GM12864 (cell line): ENCODE measurements at places on chromosomes 1 and 21.

GRCh38 chr1:178310685-178311105 is 186.1 kb downstream of the CLEC20A start:
- DNase-seq = peak; percentile 13

DNA sequence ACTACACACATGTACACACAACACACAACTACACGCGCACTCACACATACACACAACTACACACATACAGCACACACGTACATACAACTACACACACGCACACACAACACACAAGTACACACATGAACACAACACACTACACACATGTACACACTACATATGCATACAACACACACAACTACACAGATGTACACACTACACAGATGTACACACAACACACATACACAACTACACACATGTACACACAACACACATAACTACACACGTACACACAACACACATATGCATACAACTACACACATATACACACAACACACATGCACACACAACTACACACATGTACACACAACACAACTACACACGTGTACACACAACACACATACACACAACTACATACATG is 318.6 kb downstream of the CAMTA1 start:
- DNase-seq = no peak

- no peak for DNase-seq
These were observed 8.4 kb downstream of the IFNAR2 start for GRCh38 chr21:33238146-33238545.

DNA sequence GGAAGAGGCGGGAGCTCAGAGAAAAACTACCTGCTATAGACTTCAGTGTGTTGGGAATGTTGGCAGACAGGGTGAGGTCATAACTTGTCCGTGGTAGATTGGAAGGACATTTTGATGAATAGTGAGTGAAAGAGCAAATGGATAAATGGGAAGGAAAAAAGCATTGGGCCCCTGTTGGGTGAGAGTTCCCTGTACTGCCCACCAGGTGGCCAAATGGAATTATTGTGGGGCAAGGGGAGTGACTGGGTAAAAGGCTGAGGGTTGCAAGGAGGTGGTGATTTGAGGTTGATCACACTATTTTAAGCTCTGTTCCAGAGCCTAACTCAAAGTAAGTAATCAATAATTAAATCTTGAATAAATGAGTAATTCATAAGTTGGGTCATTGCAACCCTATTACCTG is 60.4 kb downstream of the MRPS6 start:
- DNase-seq = no peak

GRCh38 chr1:94416901-94417727 is 1.1 kb upstream of the ABCD3 start:
- DNase-seq = no peak

GRCh38 chr1:115120296-115120695 is 31.0 kb upstream of the TSPAN2 start:
- DNase-seq = no peak

- no peak for DNase-seq
These were observed 40.8 kb downstream of the WNT2B start for GRCh38 chr1:112549590-112549989.

DNA sequence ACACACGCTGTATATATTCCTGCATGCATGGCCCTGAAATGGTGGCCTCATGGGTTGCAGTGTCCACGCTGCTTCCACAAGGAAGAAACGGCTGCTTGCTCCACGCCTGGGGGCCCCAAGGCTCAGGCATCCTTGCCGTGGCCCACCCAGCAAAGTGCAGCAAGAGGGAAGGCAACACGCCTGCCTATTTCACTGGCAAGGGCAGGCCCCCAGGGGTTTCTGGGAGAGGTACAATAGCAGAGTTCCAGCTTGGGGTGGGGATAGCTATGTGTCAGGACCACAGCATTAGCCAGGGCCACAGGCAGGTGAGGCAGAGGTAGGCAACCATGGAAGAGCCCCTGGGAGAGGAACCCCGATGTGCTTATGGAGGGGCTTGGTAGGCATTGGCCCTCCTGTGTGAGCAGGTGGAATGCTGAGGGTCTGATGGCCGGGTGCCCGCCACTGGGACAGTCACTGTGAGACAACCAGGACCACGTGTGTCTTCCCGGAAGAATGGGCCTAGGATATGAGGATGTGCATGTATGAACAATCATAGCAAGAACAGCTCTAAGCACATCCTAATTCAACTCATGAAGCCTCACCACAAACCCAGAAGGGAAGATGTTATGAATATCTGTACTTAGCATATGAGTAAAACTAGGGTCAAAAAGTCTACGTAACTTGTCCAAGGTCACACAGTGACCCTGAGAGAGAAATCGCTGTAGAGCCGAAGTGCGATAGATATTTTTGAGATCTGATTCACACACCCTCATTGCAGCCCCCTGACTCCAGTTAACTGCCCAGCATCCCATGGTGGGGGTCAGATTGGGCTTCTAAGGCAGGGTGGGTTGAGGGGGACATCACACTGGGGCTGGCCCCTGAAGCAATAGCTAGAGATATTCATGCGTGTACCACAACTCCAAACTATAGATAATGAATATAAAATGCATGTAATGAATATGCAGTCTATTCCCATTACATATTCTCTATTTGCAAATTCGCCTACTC is 11.8 kb downstream of the TFF2 start:
- DNase-seq = no peak

DNA sequence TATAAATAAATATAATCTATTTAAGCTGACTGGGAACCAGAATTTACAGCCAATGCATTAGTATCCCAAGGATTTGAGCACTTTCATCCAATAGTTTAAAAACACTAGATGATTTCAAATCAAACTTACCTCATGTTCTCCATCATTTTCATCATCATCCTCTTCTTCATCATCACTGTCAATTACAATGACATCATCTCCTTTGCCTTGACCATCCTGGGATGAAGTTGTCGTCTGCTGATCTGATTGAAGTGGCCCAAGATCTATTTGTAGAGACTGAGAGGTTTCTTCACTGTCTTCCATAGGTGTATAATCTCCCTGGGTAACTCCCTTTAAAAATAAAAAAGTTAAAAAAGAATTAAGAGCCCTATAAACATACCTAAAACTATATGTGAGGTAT is 47.7 kb downstream of the TPR start:
- DNase-seq = no peak

DNA sequence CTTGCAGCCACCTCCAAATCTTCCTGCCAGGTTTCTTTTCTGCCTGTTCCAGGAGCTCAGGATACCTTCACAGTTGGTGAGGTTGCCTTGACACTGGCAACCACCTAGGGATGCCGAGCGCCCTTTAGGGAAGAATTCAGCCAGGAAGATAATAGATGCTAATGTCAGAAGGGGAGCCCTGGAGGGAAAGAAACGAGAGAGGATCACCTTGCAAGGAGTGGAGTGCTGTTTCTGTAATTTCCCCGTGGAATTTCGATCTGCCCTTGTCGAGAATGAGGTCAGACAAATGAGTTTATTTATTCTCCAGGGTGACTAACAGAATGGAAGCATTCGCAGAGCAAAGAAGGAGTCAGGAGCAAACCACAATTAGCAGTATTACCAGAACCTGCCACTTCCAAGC is 315.8 kb upstream of the KAZN start:
- no peak for DNase-seq

- no peak for DNase-seq
These were observed 23.9 kb upstream of the KIAA0040 start for GRCh38 chr1:175216444-175216843.
